ENCODE measurements at places on chromosomes 11 and 22.

DNA sequence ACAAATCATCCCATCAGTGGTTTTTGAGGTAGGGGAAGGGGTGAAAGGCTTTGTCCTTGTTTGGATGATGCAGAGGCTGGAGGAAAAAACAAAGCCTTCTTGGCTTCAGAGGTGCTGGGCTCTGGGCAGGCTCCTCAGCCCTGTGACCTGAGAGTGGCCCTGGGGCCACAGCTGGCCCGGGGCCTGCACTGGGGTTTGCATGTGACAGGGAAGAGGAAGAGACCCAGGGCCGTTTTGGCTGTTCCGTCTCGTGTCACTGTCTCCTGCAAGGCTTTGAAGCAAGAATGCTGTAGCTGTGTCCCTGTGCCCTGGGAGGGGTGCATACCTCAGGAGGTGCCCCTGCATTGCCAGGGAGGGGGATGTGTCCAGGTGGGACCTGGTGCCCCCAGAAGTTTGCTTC, 12.6 kb downstream of the ARHGAP8 start:
- no peak for DNase-seq

DNA sequence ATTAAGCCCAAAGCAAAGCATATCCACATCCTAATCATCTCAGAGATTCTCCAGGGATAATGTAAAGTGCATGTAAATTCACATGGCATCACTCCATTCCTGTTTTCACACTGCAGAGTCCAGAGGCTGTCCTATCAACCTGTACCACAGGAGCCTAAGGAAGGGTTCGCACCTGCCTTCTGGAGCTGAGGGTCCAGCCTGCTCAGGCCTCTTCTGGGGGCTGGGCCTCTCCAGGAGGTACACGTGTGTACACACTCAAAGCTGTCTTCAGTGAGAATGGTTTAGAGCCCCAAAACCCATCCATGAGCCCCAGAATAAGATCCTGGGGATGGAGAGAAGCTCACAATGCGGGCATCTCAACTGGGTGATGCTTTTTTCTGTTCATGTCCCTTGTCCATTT, 23.9 kb downstream of the PI4KA start:
- no peak for DNase-seq

- DNase-seq: no peak
Measured at GRCh38 chr11:77418971-77419597, 54.8 kb downstream of the PAK1 start.

DNA sequence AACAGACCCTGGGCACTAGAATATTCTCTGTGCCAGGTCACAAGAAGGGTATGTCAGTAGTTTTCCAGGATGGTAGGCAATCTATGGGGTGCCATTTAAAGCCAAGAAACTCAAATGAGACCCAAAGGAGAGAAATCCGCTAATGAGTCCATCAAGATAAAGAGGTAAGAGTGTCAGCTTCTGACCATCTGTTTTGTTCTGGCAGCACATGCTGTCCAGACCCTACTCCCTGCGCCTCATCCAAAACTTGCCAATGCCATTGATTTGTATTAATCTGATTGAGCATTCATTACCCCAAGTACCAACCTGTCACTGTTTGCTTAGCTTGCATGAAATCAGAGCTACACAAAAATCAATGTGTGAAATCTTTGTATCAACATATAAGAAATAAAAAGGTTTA, 229.0 kb downstream of the BLID start:
- DNase-seq: no peak

DNA sequence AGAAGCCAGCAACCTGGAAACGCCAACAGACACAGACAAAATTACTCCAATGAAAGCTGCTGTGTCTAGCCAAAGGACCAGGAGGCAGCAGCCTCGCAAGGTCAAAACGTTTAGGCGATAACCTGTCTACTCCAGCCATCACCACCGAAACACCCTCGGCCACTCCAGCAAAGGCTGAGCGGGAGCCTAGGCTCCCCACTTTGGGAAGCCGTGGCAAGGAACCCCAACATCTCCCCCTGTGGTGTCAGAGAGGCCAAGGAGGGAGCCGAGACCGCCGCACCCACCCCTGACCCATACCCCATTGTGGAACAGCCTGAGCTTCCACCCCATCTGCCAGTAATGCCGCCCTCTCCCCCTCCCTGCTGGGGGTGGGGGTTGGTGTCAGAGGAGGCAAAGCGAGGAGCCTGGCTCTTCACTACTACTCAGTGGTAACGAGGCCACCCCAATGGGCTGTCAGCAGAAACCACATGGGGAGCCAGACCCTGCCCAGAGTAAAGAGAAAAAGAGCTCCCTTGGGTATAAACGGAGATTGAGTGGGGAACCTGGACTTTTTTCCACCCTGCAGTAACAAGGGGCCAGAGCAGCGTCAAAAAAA, 33.9 kb upstream of the SEPTIN5 start:
- no peak for DNase-seq

DNA sequence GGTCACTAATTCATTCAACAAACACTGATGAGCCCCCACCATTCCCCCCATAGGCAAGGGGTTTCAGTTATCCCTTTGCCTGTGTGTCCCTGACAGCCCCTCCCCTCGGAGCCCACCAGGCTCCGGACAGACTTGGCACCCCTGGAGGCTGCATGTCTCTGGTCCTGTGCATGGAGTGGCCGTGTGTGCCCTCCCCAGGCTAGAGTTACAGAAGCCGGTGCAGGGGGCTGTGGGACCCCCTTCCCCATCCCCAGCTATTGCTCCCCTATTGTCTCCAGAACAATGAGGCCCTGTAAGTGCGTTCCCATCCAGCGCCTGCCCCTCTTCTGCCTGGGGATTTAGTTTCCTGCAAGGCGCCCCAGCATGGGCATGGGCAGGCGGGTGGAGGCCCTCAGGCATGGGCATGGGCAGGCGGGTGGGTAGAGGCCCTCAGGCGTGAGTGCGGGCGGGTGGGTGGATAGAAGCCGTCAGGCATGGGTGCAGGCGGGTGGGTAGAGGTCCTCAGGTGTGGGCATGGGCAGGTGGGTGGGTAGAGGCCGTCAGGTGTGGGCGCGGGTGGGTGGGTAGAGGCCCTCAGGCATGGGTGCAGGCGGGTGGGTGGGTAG, 1.5 kb downstream of the MUC2 start:
- no peak for DNase-seq

DNA sequence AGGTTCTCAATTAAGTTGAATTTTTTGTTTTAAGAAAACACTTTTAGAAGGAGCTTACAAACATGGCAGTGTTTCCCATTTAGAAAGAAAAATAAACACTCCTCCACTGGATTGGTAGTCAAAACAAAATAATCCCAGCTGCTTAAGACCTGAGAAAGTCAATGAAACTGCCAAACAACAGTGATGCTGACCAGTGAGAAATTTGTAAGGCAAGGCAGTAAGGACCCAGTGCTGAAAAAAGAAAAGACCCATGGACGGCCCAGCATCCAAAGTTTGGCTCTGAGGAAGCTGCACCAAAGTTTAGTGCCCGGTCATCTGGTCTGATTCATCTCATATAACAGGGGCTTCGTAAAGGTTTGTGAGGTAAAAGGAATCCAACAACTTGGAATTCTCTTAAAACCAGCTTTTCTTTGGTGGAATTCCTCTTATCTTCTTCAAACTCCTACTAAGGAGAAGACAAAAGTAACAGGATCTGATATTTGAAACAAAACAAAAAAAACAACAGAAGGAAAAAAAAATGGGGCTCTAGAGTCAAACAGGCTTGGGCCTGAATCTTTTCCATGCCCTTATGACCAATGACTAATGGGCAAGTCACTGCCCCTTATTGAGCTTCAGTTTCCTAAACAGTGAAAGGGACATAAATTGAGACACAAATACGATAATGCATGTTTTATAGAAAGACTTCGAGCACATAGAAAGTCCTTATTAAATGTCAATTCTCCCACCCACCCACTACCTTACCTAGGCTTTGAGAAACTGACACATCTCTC, 383.0 kb upstream of the NARS2 start:
- no peak for DNase-seq

DNA sequence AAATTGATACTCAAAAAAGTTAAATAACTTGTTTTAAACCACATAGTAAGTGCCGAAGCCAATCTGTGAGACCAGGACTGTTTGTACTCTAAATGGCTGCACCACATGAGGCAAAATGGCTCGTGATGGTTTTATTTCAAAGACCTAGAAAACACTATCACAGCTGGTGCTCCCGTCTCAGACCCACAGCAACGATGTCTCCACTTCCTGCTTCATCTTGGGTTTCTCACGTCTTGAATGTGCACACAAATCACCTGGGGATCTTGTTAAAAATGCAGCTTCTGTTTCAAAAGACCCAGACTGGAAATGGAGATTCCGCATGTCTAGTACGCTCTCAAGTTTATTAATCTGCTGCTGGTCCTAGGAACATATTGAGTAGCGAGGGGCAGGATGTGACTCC, 1.2 kb downstream of the CD3E start:
- DNase-seq: no peak

DNA sequence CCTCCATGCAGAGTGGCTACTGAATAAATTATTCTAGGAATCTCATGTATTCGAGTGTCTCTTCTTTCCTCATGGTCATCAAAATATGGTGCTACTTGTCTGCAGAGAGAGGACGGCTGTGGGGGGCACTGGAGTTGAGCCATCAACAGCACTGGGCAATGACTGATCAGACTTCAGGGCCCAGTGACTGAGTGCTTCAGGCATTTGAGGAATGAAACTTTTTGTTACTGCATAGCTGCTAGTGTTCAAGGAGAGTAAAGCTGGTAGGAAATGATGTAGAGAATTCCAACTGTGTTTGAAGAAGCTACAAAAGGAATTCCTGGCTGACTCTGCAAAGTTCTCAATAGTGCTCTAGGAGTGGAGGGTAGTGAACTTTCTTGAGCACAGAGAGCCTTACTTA, 277.7 kb downstream of the CADM1 start:
- no peak for DNase-seq

DNA sequence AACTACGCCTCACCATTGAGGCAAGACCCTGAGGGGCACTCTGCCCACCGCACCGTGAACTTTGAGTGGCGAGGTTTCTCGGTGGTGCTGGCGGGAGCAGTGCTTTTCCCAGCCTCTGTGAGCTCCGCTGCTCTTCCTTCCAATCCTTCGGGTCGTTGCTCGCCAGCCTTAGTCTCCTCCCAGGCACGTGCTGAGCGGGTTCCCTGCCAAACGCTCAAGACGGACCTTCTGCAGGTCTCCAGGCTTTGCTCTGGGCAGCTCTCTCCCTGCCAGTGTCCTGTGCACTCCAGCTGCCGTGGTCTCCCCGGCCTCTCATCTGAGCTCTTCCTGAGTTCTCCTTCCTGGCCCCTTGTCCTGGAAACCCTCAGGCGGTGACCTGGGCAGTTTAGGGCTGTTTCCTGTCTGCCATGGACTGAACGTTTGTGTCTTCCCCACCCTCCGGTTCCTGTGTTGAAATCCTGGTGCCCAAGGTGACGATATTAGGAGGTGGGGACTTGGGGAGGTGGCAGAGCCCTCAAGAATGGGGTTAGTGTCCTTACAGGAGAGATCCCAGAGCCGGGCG, 11.2 kb upstream of the MUC6 start:
- DNase-seq: no peak

- no peak for DNase-seq
Measured at GRCh38 chr11:110251836-110252235, 44.6 kb downstream of the RDX start.

DNA sequence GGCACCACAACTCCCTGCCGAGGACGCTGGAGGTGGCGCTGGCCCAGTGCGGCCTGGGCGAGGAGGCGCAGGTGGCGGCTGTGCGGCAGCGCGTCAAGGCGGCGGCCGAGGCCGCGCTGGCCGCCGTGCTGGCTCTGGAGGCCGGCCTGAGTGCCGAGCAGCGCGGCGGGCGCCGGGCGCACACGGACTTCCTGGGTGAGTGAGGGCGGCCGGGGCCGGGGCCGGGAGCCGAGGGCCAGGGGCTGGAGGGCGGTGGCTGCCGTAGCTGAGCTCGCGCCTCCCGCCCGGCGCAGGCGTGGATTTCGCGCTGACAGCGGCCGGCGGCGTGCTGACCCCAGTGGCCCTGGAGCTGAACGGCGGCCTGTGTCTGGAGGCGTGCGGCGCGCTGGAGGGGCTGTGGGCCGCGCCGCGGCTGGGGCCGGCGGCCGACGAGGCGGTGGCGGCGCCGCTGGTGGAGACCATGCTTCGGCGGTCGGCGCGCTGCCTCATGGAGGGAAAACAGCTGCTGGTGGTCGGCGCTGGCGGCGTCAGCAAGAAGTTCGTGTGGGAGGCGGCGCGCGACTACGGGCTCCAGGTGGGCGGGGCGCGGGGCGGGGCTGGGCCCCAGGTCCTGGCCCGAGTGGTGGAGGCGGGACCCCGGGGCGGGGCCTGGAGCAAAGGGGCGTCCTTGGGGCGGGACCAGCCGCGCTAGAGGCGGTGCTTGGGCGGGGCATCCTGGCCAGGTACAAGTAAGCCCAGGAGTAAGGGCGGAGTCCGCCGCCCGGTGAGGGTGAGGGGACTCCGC, 5.4 kb downstream of the CARNS1 start:
- DNase-seq: peak; percentile 89

DNA sequence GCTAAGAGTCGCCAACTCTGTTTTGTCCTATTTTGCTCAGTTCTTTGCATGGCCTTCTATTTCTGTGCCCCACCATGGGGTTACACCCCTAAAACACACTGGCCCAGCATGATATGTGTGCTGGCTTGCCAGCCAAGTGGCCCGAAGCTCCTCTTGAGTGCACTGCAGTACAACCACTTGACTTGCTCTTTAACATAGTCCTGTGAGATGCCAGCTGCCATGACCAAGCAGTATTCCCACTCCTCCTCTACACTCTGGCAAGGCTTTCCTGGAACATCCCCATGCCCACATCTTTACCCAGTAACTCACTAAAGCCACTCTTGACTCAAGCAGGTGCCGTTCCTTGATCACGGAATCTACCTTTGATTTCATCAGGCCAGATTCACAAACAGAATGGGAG, 102.9 kb upstream of the GAL start:
- no peak for DNase-seq

DNA sequence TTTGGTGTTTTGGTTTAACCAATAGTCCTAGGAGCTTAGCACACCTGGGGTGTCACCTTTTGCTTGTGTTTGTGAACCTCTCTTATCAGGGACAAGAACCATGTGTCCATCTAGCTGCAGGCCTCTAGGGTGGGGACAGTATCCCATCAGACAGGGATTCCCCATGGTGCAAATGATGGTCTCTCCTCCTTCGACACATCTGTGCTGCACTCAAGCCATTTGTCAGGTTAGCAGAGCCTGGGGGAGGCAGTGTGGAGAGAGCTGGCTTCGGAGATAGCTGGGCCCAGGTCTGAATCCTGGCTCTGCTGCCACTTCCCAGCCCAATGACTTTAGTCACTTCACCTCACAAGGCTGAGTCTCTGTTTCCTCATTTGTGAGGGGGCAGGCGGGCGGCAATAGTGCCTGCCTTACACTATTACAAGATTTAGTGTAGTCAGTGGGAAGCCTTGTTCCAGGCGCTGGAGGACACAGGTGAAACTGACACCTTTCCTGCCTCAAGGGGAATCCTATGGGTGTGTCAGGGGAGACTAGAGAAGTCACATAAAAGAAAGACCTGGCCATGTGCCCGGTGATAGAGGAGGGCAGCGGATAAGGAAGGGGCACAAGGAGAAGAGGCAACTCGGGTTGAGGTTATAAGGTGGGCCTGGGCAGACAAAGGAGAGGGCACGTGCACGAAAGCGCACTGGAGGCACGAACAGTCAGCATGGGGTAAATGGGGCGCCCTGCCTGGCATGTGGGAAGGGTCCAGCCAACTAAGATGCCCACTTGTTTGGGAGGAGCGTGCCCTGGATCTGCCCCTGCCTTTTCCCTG, 12.6 kb downstream of the KLHL35 start:
- no peak for DNase-seq
